Spleen (tissue), 13 donors: ENCODE measurements at places on chromosomes 3 and 15. TPM values are rescaled to one million over a fixed set of nuclear protein-coding genes. Genes with fewer than 3 reads are reported as not detected.

Gene TRPC1
- polyA plus RNA-seq = 2.5 TPM

- no peak for DNase-seq
Observed at GRCh38 chr3:191721990-191722389, 261.0 kb downstream of the PYDC2 start.

GRCh38 chr3:133600572-133601081 is 27.1 kb downstream of the CDV3 start:
- no peak for DNase-seq

Gene KNL1
- 2.1 TPM for polyA plus RNA-seq

- DNase-seq = no peak
Observed at GRCh38 chr3:183350164-183350563, 78.3 kb downstream of the MCF2L2 start.

DNA sequence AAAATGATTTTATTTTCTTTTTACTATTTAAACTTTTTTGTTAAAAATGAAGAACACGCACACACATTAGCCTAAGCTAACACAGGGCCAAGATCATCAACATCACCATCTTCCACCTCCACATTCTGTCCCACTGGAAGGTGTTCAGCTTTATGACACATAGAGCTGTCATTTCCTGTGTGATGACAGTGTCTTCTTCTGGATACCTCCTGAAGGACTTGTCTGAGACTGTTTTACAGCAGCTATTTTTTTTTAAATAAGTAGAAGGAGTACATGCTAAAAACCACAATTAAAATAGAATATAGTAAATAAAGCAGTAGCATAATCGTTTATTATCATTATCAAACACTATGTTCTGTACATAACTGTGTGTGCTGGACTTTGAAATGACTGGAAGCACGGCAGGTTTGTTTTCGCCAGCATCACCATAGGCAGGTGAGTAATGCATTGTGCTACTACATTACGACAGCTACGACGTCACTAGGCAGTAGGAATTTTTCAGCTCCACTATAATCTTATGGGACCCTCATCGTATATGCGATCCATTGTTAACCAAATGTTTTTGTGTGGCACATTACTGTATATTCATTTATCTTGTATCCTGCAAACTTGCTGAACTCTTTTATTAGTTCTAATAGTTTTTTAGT is 72.8 kb downstream of the KLF15 start:
- no peak for DNase-seq

Gene CDC25A
- 2.3 TPM for polyA plus RNA-seq

- no peak for DNase-seq
Observed at GRCh38 chr3:155377847-155378246, 84.4 kb upstream of the STRIT1 start.

Gene GOLGA8T
- polyA plus RNA-seq = 0.06 TPM

DNA sequence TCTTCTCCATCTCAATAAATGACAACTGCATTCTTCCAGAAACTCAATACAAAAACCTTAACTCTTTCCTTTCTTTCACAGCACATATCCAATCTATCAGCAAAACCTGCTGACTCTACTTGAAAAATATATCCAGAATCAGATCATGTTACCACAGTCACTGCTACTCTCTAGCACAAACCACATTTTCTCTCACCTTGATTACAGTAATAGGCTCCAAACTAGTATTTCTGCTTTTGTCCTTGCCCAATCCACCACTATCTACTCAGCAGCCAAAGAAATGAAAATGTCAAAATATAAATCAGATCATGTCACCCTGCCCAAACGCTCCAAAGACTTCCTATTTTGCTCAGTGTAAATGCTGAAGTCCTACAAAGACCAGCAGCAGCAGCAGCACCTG is 15.2 kb downstream of the TMCC1 start:
- no peak for DNase-seq

Gene CATSPER2
- 2.8 TPM for polyA plus RNA-seq

Gene SMCO1
- not detected for polyA plus RNA-seq

- DNase-seq = peak; percentile 87
Observed at GRCh38 chr15:65132878-65133547, 595 bp downstream of the PDCD7 start.

Gene COL6A5
- not detected for polyA plus RNA-seq

GRCh38 chr15:62306851-62307504 is 141.9 kb upstream of the C2CD4B start:
- DNase-seq = no peak

DNA sequence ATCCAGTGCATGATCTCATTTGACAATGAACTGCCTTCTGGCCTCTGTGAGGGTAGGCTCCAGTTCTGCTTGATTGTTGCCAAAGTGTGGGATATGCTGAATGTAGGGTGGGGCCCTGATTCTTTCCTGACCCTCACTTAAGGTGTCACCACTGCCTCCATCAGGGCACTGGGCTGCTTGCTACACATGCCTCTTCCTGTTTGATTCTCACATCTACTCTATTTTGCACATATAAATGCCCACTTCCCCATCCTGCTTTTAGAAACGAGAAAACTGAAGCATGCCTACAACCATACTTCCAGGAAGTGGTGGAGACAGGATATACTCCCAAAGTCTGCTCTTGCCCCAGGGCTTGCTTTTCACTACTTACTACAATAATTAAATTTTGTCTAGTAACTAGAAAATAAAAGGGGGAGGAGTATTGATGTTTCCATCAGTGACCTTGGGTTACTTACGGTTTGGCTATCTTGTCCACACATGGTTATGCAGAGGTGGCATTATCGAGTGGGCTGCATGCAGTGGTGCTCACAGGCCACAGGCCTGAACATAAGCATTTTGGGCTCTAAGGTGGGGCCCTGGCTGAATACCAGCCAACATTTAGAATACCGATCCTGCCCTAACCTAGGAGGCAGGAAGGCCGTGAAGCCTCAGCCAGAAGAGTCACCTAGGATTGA is 6.7 kb downstream of the ZDHHC3 start:
- DNase-seq = no peak

DNA sequence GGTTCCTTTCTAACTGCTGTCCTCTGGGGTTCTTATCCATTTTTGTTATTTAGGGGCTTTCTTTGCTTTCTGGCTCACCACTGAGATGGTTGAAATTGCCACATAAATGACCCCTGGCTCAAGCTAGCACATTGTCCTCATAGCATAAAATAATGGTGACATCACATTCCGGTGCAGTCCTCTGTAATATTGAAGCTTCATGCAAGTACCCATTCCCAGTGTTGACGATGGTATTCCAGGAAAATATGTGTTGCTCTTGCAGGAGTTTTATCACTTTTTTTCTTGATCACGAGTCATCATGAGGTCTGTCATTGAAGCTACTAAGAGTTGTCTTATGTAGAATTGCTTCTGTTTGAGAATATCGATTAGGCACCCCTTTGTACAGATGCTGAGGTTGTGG is 56.1 kb downstream of the CRTC3 start:
- no peak for DNase-seq

Gene TNFAIP8L3
- polyA plus RNA-seq = 19.4 TPM
